IPS-NIHi11 (cell line): ENCODE measurements at places on chromosomes 6 and 20.
A peak's percentile ranks its signal among the peaks of the same experiment; 100 is the strongest.

GRCh38 chr6:149095842-149096241 lies 221.7 kb upstream of the TAB2 start:
- no peak for DNase-seq

GRCh38 chr6:10831609-10832008 lies 6.7 kb downstream of the MAK start:
- no peak for DNase-seq

DNA sequence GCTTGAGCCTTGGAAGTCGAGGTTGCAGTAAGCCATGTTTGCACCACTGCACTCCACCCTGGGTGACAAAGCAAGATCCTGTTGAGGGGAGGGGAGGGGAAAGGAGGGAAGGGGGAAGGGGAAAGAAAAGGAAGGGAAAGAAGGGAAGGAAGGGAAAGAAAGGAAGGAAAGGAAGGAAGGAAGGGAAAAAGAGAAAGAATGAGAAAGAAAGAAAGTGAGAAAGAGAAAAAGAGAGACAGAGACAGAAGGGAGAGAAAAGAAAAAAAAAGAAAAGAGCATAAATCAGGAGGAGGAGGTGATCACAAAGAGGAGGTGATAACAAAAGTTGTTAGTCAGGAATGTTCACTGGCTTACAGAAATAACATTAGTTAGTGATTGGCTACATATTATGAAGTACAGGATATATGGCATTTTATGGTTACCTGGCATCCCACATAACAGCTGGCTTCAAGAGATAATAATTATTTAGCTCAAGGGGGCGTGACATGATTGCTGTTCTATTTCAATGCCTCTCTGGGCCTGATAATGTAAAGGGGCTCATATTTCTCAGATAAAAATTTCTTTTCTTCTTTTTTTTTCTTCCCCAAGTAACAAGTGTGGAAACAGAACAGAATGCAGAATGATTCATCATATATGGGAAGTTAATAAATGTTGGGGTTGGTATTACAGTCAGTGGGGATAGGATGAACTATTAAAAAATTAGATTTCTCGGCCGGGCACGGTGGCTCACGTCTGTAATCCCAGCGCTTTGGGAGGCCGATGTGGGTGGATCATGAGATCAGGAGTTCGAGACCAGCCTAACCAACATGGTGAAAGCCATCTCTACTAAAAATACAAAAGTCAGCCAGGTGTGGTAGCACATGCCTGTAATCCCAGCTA lies 27.1 kb downstream of the SAMHD1 start:
- DNase-seq, result no peak

DNA sequence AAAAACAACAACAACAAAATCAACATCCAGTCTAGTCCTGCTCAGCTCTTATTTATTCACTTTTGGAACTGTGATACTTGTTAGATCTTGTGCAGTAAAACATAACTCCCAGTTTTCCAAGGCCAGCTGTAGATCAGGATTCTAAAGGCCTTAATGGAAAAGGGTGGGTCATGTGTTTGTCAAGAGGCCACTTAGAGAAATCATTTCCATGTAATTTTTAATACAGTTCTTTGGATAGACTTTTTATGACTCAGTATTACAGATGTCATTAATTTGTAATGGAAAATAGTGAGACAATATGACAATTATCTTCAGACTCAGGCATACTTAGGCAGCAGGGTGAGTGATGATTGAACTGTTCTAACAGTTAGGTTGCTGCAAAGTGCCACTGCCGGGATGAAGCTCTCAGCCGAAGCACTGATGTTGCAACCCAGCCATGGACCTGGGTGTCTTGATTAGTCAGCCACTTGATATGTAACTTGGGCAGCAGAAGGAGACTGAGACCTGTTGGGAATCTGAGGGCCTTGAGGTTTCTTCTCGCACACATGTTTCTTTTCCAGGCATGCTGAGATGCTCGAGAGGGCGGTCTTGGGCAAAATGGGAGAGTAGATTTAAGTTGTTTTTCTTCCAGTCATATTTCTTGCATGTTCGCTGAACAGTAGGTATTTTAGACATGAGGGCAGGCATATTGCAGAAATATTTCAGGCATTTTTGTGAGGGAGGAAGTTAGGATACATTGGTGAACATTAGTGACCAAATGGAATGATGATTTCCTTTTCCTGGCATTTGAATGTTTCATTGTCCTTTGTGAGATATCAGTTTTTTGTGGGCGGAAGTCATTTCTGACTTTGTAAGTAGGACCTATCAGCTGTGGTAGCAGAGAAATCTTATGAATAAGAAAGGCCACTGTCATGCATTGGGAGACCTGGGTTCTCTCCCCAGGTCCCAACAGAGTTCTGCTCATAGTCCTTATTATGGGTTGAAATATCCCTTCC lies 52.3 kb downstream of the SLX4IP start:
- no peak for DNase-seq

- DNase-seq, result no peak
Observed at GRCh38 chr20:44646641-44647274, 4.7 kb downstream of the ADA start.

- DNase-seq, result no peak
Observed at GRCh38 chr6:115847671-115848070, 213.0 kb downstream of the FRK start.

- no peak for DNase-seq
Observed at GRCh38 chr6:41226752-41227151, 1.4 kb upstream of the TREML4 start.

DNA sequence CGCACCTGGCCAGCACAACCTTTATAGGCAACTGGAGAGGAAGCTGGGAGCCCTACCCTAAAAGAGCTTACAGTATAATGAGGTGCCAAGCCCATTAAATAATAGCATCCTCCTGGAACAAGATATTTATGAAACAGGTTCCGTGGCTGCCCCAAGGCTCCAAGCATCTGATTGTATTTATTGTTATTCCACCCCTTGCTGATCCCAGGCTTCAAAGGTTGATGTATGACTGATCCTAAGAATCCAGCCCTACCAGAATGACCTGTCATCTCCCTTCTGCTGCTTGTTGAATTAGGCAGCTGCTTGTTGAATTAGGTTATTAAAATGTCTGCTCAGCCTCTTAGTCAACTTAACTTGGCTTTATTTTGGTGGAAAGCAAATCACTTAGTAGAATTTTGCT lies 35.2 kb upstream of the SASH1 start:
- no peak for DNase-seq

DNA sequence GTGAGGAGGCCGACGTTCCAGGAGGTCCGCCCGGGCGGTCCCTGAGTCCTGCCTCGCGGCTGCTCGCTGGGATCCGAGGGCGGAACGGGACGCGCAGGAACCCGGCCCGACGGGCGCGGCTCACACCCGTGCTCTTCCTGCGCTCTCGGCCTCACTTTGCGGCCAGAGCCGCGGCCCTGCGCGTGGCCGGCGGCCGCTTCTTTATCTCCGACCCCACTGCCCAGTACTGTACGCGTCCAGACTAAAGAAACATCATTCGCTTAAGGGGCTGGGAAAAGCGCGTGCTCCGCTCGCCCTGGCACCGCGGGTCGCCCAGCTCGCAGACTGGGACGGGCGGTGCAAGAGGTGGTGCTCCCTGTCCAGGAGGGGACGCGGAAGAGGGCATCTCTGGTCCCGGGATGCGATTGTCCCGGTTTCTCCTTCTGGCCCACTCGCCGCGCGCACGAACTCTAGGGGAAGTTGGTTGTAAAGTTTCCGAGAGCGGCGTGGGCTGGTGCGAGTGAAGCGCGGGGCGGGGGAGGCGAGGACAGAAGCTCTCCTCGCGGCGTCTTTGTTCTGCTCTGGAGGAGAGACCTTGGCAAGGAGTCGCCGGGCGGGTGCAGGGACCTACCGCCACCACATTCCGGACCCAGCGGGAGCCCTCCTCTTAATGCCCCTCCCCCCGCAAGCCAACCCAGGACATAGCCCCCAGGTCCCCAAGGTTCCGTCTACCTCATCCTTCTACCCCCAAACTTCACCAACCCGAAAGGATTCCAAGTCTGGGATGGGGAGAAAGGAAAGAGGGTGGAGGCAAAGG lies 71.0 kb downstream of the SOX4 start:
- DNase-seq, result peak; percentile 71

GRCh38 chr6:44219053-44219814 lies 2.5 kb downstream of the MYMX start:
- DNase-seq, result peak; percentile 80

DNA sequence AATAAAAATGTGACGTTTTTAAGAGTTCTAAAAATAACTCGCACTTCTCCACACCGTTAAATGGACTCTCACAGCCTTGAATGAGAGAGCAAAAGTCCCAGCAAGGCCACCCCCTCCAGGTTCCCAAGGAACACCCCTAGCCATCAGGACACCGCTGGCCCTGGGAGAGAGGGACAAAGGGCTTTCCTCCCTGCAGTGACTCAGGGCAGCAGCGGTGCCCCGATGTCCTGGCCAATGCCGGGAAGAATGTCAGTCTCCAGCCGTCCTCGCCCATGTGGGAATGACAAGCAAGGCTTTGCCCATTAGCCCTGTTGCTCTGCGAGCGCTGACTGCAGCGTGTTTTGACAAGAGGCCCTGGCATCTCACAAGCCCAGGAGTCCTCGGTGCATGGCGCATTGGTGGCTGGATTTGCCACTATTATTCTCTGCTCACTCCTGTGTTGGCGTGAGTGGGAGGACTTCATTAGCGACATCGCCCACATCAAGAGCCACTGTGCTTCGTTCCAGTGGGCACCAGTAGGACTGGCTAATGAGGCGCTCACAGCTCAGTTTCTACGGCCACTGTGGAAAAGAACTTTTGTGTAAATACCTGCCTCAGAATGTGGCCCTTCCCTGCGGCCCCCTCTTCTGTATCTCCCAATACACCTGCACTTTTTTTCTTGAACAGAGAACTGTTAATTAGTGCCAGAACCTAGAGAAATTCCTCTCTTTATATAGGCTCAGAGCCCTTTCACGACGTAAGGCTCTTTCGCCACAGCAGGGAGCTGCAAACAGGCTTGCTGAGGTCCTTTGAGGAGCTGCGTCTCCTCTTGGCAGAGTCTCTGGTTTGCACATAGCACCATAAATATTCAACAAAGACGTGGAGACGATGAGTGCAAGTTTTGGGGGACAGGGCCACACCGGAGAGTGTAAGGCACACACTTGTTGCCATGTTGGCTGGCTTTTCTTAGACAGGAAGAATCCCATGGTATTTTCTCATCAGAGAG lies 336.6 kb downstream of the TAF4 start:
- no peak for DNase-seq

- no peak for DNase-seq
Observed at GRCh38 chr6:70171236-70171635, 131.6 kb downstream of the COL9A1 start.

- DNase-seq, result no peak
Observed at GRCh38 chr20:3813848-3814581, 6.3 kb upstream of the AP5S1 start.

DNA sequence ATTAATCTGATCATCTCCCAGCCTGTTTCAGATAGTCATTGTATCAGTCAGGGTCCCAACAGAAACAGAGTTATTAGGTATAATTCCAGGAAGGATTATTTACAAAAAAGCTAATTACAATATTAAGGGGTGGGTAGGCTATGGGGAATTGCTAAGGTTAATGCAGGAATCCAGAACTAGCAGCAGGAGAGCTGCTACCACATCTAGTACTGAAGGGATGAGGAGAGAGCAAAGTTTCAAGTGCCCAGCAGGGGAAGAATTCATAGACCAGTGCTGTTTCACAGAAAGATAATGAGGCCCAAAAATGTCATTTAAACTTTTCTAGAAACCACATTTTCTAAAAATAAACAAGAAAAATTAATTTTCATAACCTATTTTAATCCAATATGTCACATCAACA lies 284.2 kb downstream of the HACE1 start:
- no peak for DNase-seq

DNA sequence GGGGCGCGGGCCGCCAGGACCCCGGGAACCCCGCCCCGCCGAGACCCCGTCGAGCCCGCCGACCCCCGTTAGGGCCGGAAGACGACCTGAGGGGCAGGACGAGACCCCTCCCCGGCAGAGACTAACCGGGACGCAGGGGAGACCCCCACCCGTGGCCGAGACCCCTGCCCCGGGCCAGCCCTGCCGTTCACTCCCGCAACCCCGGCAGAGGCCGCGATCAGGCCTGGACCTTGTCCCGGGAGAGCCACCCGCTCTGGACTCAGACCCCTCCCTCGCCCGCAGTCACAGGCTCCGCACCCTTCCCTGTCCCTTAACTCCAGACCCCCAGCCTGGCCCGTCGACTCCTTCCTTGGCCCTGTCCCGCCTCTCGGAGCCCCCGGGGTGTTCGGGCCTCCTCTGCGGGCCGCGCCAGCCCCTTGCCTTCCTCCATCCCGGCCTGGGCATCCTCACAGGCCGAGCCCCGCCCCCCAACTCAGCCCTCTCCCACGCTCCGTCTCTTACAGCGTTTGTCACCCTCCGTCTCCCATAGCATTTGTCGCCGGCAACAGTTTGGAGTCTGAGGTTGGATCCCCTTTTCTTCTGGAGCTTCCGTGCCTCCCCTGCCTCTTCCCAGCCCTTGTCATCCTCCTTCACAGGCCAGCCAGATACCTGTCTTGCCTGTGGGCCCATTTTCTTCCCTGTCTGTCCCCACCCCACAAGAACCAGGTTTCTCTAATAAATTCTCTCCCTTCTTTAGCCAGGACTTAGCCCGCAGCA lies 569 bp downstream of the TCEA2 start:
- no peak for DNase-seq

GRCh38 chr6:117615750-117616390 lies 13.6 kb upstream of the GOPC start:
- DNase-seq, result peak; percentile 15

- no peak for DNase-seq
Observed at GRCh38 chr20:41853806-41854205, 235.6 kb upstream of the CHD6 start.

GRCh38 chr20:41462372-41463161 lies 95.9 kb upstream of the EMILIN3 start:
- no peak for DNase-seq

- no peak for DNase-seq
Observed at GRCh38 chr20:63976980-63977738, 2.3 kb downstream of the SAMD10 start.

- peak; percentile 2 for DNase-seq
Observed at GRCh38 chr6:2581011-2581410, 169.7 kb downstream of the MYLK4 start.

- DNase-seq, result no peak
Observed at GRCh38 chr6:64672131-64672530, 1034.9 kb downstream of the EYS start.

DNA sequence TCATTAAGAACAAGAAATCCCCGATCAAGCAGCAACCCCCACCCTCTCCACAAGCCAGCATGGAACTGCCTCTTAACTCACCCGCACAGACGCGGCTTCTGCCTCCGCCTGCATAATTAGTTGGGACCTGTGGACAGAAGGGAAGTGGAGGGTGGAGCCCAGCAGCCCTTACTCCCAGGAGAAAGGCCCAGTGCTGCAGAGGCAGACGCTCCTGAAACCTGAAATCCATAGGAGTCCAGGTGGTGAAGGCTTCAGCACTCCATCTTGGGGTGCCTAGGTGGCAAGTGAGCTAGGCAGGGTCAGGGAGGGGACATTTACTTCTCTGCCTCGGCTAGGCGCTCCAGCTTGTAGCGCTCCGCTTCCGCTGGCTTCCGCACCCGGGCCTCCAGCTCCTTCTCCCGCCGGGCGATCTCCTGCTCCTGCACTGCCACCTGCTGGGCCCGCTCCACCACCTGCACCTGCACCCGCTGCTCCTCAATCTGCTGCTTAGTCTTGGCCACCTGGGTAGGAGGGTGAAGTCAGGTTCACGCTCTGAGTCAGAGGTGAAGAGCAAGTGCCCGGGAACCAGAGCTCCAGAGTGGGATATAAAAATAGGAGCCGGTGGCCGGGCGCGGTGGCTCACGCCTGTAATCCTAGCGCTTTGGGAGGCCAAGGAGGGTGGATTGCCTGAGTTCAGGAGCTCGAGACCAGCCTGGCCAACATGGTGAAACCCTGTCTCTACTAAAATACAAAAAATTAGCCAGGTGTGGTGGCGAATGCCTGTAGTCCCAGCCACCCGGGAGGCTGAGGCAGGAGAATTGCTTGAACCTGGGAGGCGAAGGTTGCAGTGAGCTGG lies 10.7 kb downstream of the TUBB start:
- peak; percentile 73 for DNase-seq

GRCh38 chr6:91087908-91088307 lies 501.0 kb upstream of the MAP3K7 start:
- peak; percentile 73 for DNase-seq
